Pons (tissue), 1 donor: ENCODE measurements at places on chromosomes 6 and 20.

DNA sequence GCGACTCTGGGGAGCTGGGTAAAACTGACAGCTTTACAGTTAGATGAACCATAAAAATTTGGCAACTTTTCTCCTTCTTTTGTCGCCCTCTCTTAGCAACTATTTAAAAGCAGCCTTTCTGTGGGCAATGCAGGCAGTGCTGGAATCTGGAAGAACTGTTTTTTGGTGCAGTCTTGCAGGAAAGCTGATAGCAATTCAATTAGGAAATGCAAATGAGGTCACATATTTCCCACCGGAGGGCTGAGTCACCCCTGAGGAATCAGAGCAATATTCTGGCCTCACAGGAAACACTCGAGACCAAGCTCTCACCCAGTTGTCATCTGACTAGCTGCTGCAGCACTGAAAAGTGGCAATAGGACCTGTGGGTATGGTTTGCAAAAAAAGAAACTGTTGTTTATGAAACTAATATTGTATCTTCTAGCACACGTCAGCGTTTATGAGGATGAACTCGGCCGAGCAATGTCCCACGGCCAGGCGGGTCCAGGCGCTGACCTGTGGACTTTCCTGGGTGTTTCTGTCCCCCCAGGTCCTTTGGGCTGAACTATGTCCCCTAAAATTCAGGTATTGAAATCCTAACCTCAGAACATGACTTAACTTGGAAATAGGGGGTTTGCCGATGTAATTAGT, 312.3 kb downstream of the TAF4 start:
- no peak for DNase-seq

- DNase-seq: no peak
Observed at GRCh38 chr6:169243661-169244060, 10.0 kb downstream of the THBS2 start.

DNA sequence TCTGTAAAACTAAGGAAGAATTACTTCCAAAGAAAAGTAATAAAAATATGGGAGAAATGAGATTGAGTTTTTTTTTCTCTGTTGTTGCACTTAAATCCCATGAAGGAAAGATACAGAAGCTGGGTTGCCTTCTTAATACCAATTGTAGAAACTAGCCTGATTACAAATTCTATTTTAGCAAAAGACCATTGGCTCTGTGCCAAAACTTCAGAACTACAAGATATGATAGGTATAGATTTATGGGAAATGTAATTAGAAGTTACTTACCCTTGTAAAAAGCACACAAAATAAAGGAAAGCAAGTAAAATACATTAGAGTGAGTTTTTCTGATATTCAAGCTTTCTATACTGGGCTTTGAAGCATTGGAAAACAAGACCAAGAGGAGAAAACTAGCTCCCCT, 73.5 kb upstream of the SCGN start:
- DNase-seq: no peak

DNA sequence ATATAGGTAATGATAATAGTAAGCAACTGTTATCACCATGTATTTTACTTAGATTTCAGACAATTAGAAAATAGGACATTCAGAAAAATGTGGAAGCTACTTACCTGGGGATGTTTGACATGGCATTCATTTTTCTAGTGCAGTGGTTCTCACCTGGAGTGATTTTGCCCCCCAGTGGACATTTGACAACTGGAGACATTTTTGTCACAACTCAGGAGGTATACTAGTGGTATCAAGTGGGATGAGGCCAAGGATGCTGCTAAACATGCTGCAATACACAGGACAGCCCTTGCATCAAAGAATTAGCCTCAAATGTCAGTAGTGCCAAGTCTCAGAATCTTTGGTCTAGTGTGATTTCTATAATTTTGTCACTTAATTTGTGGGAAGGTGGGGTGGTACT, 36.1 kb downstream of the NUS1 start:
- no peak for DNase-seq

DNA sequence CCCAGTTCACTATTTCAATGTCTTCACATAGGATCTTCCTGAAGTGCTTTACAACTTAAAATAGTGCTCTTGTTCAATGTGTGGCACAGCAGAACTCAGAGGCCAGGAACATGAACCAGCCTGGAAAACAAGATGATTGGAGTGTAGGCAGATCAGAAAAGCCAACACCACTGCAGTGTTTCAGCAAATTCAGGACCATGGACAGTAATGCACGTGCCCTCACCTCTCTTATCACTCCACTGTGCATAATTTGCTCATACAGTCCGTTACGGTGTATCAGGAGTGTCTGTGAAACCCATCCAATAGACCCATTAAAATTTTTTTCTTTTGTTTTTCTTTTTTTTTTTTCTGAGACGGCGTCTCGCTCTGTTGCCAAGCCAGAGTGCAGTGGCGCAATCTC, 27.6 kb upstream of the HACE1 start:
- no peak for DNase-seq

GRCh38 chr20:9179193-9179802, 110.4 kb downstream of the PLCB4 start:
- DNase-seq: no peak

GRCh38 chr6:2222275-2222842, 23.0 kb downstream of the GMDS start:
- DNase-seq: no peak

GRCh38 chr6:157804448-157805327, 18.4 kb upstream of the SNX9 start:
- DNase-seq: no peak

GRCh38 chr6:28250747-28251146, 1.3 kb downstream of the ZKSCAN4 start:
- no peak for DNase-seq

GRCh38 chr20:6599876-6600735, 167.4 kb upstream of the BMP2 start:
- DNase-seq: no peak

DNA sequence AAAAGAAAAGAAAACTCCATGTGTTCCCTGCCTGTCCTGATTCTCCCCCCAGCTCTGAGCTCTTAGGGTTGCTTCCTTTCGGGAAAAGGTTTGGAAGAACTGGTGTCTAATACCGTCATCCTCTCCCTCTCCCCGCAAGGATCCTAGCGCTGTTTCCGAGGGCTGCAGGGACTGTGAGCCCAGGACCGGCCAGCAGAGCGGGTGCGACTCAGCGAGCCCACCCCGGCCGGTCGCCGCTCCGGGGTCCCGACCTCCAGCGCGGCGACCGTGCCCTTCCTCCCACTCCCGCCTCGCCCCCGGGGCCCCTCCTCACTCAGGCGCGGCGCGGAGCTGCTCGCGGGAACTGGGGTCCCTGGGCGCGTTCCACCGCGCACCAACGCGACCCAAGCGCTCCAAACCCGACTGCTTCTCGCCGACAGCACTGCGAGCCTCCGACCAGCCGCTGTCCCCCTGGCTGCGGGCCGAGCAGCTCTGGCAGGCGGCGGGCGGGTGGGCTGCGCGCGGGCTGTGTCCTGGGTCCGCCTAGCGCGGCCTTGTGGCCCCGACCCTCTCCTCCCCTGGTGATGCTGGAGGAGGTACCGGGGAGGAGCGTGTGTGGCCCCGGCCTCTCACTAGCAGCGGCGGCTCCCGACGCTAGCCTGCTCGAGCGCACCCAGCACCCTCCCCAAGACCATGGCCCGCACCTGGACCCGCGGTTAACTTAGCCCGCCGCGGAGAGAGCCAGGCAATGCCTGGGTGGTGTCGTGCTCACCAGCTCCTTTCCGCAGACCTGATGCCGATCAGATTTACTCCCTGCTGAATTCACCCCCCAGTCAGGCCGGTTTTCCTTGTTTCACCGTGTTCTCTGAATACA, at the start of gene PLA2G7:
Gene PLA2G7, minus strand, starts transcription at position 509 of the 853 bp plus-strand sequence. CDS start 12,484 bp downstream, outside the sequence.
- peak; percentile 12 for DNase-seq

- no peak for DNase-seq
Observed at GRCh38 chr6:36904114-36904513, 18.4 kb downstream of the C6orf89 start.
